ENCODE measurements at places on chromosomes 12 and 14. TPM values are rescaled to one million over a fixed set of nuclear protein-coding genes. Genes with fewer than 3 reads are reported as not detected.

The OR4K2 gene
- total RNA-seq = not detected

The C12orf60 gene
- 0.69 TPM for total RNA-seq

The SERPINA3 gene
- 0.15 TPM for total RNA-seq

The GRIN2B gene
- not detected for total RNA-seq

The CNTN1 gene
- total RNA-seq = 4.9 TPM

The PTPN21 gene
- 3.7 TPM for total RNA-seq

The RPS6KL1 gene
- total RNA-seq = not detected

The KRT82 gene
- total RNA-seq = not detected

The CFAP251 gene
- total RNA-seq = 1.1 TPM

- no peak for DNase-seq
Measured at GRCh38 chr12:116094475-116094874, 183.0 kb downstream of the MED13L start.

- DNase-seq = peak; percentile 47
Measured at GRCh38 chr14:91186515-91187066, 57.9 kb downstream of the GPR68 start.

DNA sequence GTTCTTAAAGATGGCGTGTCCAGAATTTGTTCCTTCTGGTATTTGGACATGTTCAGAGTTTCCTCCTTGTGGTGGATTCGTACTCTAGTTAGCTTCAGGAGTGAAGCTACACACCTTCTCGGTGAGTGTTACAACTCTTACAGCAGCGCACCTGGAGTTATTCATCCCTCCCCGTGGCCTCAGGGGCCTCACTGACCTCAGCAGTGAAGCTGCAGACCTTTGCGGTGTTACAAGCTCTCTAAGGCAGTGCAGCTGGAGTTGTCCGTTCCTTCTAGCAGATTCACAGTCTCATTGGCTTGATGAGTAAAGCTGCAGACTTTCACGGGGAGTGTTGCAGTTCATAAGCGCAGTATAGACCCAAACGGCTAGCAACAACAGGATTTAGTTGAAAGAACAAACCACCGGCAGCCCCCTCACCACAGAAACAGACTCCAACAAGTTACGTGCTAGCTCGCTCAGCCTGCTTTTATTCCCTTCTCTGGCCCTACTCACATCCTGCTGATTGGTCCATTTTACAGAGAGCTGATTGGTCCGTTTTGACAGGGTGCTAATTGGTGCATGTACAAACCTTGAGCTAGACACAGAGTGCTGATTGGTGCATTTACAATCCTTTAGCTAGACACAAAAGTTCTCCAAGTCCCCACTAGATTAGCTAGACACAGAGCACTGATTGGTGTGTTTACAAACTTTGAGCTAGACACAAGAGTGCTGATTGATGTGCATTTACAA lies 4.5 kb upstream of the CDKN3 start:
- no peak for DNase-seq

DNA sequence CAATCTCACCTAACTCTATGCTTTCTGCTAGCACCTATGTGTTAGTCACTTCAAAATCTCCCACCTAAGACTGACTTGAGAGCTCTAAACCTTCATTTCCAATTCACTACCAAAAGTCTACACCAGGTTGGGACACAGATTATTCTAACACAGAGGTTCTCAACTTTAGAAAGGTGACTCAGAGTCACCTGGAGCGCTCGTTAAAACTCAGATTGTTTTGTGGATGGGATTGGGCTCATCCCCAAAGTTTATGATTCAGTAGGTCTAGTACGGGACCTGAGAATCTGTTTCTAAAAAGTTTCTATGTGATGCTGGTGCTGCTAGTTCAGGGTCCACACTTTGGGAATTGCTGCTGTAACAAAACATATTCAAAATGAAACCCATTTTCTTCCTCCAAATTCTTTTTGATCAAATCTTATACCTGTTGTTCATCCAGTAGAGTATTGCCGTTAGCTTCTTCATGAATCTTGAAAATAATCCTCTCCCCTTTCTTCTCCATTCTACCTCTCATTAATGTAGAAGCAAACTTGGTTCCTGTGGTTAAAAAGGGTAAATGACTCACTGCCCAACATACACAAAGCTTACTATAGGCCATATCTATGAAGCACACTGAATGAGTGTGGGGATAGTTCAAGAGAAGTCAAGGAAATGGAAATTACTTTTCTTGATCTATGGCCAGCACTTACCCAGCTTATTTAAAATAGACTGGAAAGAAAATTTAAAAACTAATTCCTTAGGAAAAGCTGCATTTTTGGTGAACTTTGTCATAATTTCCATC lies 206.7 kb downstream of the KIF21A start:
- DNase-seq = peak; percentile 59

GRCh38 chr12:42291680-42292079 lies 34.2 kb downstream of the ZCRB1 start:
- no peak for DNase-seq

GRCh38 chr12:95487024-95487423 lies 13.1 kb downstream of the METAP2 start:
- no peak for DNase-seq

- peak; percentile 74 for DNase-seq
Measured at GRCh38 chr12:95336387-95337067, 118.9 kb downstream of the VEZT start.

- peak; percentile 18 for DNase-seq
Measured at GRCh38 chr12:11743423-11744409, 94.2 kb downstream of the ETV6 start.

DNA sequence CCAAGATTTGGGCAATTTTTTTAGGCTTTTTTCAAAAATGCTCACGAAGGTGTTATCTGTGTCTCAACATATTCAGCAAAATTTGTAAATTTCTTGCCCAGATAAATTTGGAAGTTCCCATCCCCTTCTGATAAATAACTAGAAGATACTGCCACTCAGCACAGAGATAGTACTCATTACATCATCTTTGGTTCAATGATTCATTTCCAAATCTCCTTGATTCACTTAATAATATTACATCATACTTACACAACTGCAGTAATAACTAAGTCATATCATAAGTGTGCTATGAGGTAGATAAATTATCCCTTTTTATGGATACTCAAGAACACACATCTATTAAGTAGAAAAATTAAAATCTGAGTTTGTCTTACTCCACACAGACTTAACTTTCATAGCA lies 89.4 kb downstream of the RPAP3 start:
- no peak for DNase-seq

DNA sequence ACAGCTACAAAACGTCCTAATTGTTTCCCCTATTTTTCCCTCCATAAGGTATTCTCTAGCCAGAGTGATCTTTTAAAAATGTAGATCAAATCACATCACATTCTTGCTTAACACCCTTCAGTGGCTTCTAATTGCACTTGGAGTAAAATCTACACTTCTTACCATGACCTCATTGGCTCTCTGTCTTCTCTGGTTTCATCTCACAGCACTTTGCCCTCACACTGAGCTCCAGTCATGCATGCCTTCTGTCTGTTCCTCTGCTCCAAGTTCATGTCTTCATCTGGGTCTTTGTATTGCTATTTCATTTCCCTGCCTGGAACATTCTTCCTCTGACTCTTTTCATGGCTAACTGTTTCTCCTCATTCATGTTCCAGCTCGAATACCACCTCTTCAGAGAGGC lies 220.4 kb upstream of the GARIN6 start:
- no peak for DNase-seq

- no peak for DNase-seq
Measured at GRCh38 chr14:26026384-26026783, 571.4 kb downstream of the NOVA1 start.

GRCh38 chr14:23354990-23355389 lies 2.3 kb upstream of the SLC22A17 start:
- no peak for DNase-seq

GRCh38 chr14:85856430-85856829 lies 326.5 kb downstream of the FLRT2 start:
- DNase-seq = no peak

DNA sequence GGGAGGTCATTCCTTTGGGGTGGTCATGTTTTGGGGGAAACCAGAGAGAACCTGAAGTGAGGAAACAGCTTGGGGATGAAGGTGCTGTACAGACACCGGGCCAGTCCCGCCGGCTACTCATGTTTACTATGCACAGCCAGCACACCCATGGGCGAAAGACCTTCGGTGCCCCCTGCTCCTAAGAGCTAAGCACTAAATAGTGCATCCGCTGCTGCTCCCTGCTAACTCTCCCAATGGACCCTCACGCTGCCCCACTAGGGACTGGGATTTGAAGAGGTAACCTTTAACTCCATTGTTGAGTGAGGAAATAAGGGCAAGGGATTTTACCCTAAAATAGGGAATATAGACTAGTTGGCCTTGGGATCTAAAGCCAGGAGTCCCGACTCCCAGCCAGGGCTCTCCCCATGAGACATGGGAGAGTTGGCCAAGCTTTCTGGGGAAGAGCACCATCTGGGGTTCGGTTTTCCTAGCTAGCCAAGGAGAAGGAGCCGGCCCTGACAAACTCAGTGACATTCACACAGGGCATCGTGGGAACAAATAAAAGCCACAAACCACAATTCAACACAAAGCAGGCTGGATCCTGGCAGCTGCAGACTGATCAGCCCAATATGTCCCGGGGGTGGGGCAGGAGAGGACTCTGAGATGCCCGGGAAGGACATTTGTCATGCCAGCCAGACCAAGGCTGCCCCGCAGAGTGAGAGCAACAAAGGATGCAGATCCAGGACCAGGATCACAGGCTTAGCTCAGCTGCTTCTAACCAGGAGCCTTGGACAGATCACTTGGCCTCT lies 91.7 kb downstream of the SINHCAF start:
- DNase-seq = peak; percentile 42

- DNase-seq = no peak
Measured at GRCh38 chr12:104207416-104208205, 8.0 kb upstream of the TXNRD1 start.

GRCh38 chr12:93783832-93784231 lies 106.7 kb downstream of the CRADD start:
- DNase-seq = no peak

GRCh38 chr14:58844544-58844943 lies 206.8 kb downstream of the DACT1 start:
- DNase-seq = no peak

DNA sequence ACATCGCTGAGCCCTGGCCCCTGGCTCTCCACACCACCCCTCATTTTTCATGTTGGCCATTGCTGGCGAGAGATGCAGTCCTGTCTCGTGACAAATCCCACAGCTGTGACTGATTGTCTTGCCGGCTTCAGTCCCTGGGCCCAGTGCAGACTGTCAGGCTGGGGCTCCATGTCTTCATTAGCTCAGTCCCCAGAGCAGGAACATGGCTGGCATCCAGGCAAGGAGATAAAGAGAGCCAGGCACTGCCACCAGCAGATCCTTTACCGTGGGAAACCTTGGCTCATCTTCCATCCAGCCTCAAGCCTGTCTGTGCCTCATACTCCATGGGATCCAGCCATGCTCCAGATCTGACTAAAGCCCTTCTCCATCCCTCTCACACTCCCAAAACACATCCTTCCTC lies 284.7 kb upstream of the FKBP4 start:
- no peak for DNase-seq

All from M059J (cell line).